ENCODE measurements at places on chromosomes 16 and 17. TPM values are rescaled to one million over a fixed set of nuclear protein-coding genes. Genes with fewer than 3 reads are reported as not detected.

The CMTM1 gene
- total RNA-seq: 0.60 TPM

DNA sequence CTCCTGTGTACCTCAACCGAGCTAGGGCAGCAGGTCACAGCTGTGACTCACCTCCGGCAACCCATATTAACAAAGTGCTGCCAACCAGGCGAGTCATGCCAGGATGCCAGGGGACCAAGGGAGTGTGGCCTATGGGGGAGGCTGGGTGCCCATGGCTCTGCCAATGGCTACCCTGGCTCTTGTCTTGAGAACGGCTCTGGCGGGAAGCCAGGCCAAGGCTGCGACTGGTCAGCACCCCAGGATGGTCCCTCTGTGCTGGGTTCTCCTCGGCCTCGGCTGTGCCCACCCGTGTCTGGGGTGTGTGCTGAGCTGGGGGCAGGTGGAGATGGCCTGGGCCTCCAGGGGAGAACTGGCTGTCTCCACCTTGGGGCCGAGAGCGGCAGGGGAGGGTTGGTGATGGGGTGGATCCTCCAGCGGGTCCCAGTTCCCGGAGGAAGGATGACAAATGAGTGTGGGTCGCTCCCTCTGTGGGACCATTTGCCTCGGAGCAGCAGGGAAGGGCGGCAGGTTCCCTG is 75.8 kb downstream of the MRC2 start:
- ATAC-seq: peak; percentile 86

DNA sequence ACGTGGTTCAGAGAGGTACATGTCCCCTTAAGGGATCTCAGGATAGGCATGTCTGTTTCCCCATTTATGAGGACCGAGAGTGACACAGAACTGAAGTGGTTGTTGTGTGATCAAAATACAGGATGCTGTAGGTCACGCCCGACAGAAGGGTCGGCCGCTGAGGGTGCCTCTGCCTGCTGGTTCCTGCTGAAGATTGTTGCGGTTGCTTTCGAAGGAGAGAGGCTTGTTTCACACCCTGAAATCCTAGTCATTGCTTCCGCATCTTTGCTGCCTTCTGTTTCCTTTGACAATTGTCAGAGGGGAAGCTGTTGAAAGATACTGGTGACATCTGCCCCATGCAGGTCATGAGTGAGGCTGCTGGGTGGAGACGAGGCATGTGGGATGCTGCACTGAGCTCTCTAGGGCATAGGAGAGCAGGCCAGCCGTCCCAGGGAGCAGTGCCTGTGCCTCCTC is 3.8 kb upstream of the NAT9 start:
- ATAC-seq: peak; percentile 1

DNA sequence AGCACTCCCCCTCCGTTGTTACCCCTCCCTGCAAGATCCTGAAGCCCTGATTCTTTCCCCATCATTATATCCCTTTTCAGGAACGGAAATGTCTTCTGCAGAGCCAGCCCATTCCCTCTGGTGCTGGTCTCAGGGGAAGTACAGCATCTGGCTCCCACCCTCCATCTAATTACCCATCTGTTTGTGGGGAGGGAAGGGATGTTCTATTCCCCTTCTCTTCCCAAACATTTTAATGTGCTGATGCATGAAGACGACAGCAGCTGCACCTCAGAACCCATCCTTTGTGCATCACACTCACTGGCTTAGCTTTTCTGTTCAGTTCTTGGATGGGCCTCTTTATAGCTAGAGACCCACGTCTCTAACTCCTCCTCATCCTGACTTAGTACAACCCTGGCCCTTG is 367.2 kb downstream of the CDH13 start:
- no peak for ATAC-seq

- no peak for ATAC-seq
These were observed 21.9 kb upstream of the ZC3H18 start for GRCh38 chr16:88548131-88548874.

The ITGAD gene
- total RNA-seq: not detected

DNA sequence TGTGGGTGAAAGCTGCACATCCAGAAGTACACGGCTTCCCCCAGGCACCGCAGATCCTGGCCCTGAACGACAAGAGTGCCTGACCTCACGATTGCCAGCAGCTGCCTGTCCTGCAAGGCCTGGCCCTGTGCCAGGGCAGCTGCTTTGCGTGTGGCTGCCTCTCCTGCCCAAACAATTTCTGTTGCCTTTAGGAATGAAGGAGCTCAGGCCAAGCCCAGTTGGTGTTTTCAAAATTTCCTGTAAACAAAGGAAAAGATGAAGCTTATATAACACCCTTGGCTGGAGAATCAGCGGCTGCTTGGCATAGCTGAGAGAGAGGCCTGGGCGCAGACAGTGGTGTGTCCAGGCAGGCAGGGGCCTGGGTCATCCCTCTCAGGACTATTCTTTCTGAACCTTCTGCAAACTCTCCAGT is 11.7 kb upstream of the SLC47A2 start:
- peak; percentile 31 for ATAC-seq

- no peak for ATAC-seq
These were observed 218.7 kb upstream of the AXIN2 start for GRCh38 chr17:65780111-65780510.

DNA sequence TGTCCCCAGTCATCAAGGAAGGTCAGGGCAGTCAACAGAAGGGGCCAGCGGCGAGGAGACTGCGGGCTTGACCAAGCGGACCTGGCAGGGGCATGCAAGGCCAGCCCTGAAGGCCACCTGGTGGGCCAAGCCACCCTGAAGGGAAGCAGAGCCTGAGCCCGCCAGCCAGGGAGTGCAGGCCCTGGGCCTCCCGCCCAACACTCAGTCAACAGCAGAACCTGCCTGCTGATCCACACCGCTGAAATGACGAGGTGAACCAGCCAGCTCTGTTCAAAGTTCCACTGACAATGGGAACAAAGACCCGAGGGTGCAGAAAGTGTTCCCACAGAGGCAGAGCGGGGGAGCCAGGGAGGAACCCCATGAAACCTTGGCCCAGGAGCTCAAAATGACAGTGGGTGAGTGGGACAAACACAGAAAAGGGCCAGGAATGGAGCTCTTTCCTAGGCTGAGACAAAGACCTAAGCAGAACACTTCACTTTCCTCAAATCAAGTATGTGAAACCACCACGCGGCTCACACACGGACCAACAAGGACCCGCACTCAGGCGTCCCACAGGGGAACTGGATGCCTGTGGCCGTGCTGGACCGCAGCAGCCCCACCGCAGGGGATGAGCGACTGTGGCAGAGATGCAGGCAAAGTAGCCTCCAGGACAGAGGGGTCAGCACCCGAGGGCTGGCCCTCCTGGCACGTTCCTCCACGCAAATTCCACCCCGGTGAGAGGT is 12.0 kb downstream of the AXIN1 start:
- ATAC-seq: peak; percentile 16

DNA sequence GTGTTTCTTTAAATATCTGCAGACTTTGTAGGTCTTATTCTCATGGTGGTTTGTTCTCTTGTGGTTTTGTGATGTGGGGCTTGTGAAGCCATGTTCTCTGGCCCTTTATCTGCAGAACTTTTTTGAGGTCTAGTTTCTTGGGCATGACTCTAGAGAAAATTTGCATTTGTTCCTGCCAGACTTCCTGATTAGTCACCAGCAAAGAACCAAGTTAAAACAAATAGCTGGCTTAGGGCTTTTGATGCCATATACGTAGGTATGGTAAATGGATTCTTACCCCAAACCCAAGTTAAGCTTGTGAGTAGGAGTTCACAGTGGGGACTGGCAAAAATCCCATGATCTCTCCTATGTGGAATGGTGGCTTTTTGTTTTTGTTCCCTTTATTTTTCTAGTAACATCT is 68.7 kb upstream of the IRX3 start:
- peak; percentile 63 for ATAC-seq

The BEAN1 gene
- total RNA-seq: 0.92 TPM

DNA sequence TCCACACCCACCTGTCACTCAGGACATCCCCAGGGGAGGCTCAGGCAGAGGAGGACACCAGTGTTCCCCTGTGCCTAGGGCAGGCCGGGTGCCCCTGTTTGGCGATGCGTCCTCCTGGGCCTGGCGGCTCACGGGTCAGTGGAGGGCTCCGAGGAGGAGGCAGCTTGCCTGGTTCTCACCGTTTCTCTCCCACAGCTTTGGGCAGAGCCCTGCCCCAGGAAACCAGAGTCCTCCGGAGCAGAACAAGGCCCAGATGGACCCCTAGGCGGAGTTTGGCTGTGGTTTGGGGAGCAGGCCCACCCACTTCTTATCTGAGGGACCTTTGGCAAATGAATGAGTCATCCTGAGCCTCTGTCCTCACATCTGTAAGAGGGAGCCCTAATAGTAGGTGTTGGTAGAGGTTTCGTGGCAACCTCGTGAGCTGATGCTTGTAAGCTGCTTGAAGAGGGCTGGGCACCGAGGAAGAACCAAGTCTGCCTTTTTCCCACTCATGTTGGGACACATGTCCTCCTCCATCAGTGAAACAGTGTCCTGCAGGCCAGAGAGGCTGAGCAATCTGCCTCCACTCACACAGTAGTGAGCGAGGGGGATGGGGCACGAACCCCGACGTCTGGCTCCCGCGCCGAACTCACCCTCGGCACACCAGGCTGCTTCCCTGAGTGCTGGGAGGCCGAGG is 247.0 kb upstream of the CIBAR2 start:
- ATAC-seq: no peak

DNA sequence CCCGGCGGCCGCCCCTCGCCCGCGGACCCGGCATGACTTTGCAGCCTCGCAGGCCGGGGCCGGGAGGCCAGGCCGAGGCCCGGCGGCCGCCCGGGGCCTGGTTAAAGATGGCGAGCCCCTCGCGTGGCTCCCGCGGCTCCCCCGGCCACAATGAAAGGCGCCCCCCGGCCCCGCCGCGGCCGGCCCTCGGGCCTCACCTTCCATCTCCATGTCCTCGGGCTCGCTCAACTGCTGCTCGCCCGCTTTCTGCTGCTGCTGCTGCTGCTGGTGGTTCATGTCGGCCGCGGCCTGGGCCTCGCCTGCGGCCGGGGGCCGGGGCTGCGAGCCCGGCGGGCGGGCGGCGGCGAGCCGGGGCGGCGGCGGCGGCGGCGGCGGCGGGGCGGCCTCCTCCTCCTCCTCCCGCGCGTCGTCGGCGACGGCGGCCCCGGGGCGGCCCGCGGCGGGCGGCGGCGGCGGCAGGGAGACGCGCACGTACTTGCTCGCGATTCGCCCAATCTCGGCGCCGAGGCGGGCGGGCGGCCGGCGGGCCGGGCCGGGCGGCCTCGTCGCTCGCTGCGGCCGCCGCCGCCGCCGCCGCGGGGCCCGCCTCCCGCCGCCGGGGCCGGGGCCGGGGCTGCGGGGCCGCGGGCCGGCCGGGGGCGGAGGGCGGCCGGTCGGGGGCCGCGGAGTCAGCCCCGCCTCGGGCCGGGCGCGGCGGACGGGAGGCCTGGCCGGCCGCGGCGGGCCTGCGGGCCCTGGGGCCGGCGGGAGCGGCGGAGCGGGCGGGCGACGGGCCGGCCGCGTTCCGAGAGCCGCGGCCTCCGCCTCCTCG is 491 bp downstream of the USP7 start:
- ATAC-seq: no peak

- peak; percentile 65 for ATAC-seq
These were observed 3.8 kb upstream of the NPB start for GRCh38 chr17:81898029-81898866.

GRCh38 chr17:29653995-29654714 is 31.4 kb upstream of the CORO6 start:
- ATAC-seq: no peak

The TTYH2 gene
- 0.88 TPM for total RNA-seq
